ENCODE measurements at places on chromosomes 11 and 22. TPM values are rescaled to one million over a fixed set of nuclear protein-coding genes. Genes with fewer than 3 reads are reported as not detected.

KRTAP5-2 gene
- not detected for total RNA-seq

KCNJ5 gene
- total RNA-seq = 15.5 TPM

DGAT2 gene
- total RNA-seq = 2.6 TPM

OR6T1 gene
- not detected for total RNA-seq

DNA sequence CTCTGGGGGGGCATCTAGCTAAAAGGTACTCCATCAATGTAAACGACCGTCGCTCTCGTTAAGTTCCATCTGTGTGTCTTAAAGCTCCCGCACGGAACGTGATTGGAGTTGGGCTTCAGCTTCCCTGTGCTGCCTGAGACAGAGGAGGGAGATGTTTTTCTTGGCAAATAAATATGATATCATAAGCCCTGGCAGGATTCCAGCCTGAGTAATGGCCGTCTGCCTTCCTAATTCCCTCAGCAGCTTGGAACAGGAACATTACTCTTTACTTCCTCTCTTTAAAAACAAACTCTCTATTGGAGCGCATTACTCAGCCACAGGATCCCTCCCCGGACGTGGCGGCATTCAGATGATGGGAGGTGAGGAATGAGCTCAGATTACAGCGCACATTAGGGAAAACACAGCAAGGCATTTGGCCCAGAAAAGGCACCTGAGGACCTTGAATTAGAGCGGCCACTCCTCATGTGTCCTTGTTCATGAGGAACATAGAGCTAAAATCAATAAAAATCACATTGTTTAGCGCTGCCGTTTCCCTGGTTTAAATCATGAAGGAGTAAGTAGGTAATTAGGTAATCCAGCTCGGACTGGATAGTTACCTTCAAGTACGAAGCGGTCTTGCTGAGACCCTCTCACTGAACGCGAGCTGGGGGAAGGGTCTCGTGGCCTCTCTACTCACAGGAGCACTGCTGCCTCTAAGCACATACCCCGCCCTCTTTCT, 230.4 kb downstream of the ST3GAL4 start:
- DNase-seq = peak; percentile 93

GRCh38 chr11:19763330-19763729, 50.7 kb downstream of the NAV2 start:
- DNase-seq = no peak

DNA sequence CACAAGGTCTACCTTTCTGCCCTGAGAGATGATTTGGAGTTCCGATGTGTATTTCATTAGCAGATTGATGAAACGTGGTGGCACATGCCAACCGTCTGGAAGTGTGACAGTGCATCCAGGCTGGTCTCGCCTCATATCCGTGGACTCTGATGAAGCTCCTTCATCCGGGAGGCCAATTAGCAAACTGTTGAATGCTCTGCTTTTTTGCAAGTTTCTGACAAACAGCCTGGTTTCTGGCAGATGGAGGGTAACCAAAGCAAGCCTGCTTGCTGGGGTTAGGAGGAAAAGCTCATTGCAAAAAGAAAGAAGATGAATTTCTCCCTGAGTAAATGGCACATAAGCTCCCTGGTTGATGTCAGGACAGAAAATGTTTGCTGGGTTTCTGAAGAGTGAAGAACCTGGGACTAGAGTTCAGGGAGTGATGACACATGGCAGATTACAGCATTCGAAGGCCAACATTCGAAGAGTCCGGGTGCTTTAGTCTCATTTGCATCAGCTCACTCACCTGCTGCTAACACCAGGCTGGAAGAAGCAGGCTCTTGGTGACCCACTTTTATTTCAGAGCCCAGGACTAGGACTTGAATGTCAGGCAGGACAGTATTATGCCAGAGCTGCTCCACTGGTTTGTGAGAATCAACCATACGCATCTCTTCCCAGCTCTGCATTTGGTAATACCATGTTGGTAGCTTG, 135.9 kb upstream of the TTC12 start:
- no peak for DNase-seq

GRCh38 chr11:69208190-69209037, 52.7 kb downstream of the SMIM38 start:
- DNase-seq = no peak

POLR2F gene
- 23.7 TPM for total RNA-seq

DNA sequence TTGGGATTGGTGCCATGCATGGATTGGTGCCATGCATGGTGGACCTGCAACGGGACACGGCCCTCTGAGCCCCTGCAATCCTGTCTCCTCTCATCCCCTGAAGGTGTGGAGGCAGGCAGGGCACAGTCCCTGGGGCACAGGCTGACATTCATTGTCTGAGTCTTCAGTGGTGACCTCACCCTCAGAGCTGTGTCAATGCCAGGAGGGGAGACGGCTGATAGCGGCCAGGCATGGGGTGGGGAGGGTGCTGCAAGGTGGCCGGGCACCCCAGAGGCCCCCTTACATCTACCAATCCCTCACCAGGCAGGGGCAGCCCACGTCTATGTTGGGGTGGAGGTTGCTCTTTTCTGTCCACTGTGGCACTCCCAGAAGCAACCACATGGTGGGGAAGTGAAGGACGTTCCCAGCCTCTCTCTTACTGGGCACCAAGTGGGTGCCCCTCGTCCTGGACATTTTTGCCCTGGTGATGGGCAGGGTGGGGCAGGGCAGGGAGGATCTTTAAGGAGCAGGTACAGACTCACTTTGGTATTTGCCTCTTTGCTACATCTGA, 47.6 kb downstream of the NECTIN1 start:
- DNase-seq = peak; percentile 40

TRPC6 gene
- total RNA-seq = 0.79 TPM

HPS5 gene
- total RNA-seq = 58.9 TPM

- DNase-seq = no peak
These were observed 5.0 kb upstream of the KCNJ11 start for GRCh38 chr11:17393472-17393871.

OR52I2 gene
- total RNA-seq = not detected

GRCh38 chr22:36056980-36057379, 28.4 kb upstream of the RBFOX2 start:
- peak; percentile 68 for DNase-seq

DNA sequence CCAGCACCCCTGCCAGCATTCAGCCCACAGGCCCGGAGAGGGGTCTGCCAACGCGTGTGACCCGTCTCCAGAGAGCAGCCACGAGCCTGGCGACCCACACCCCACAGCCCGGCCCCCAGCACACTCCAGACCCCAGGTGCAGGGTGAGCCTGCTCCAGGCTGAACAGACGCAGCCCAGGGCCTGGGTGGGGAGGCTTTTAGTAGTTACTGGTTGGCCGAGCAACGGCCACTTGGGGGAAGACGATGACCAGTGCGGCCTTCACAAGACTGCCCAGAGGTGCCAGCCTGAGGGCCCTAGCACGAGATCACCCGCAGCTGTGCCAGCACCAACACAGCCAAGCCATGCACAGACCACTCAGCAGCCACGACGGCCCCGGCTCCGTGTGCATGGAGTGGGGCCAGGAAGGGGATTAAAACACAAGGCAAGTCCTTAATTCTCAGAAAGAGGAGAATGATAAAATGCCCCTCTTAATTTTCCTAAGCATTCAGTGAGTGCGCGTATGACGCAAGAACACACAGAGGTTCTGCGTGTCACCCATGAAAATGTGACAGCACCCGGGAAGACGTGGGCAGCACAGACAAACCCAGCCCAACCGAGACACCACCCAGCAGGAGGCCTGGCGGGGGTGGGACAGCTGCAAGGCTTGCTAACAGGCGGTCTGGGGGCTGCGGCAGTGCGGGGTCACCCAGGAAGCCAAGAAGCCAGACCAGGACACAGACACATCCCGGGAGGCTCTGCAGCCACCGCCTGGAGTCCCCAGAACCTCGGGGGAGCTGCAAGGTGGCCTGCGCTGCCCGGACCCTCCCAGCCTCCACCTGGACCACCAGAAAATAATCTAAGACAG, 47.6 kb downstream of the BRD1 start:
- DNase-seq = no peak

RSF1 gene
- 14.5 TPM for total RNA-seq

DNA sequence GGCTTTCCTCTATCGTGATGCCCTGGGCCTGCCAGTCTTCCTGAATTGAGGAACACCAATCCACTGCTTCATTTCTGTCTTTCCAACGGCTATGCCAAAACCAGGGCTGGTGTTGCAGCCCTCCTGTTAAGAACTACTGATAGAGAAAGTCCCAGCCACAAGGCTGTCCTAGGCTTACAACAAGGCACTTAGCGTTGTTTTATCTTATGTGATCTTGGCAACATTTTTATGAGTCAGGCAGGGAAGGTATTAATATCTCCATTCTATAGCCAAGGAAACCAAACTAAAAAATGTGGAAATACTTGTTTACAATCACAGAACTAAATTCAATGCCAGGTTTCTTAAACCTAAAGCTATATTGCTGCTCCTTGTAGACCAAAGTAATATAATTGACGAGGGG, 89.9 kb upstream of the AMOTL1 start:
- peak; percentile 91 for DNase-seq

GRCh38 chr11:94885133-94885532, 88.2 kb downstream of the CWC15 start:
- peak; percentile 89 for DNase-seq

GRCh38 chr22:32340411-32340810, 17.3 kb upstream of the RFPL3 start:
- no peak for DNase-seq

LIF gene
- under 0.01 TPM for total RNA-seq

- no peak for DNase-seq
These were observed 818.9 kb downstream of the BRD1 start for GRCh38 chr22:49008682-49009235.

DNA sequence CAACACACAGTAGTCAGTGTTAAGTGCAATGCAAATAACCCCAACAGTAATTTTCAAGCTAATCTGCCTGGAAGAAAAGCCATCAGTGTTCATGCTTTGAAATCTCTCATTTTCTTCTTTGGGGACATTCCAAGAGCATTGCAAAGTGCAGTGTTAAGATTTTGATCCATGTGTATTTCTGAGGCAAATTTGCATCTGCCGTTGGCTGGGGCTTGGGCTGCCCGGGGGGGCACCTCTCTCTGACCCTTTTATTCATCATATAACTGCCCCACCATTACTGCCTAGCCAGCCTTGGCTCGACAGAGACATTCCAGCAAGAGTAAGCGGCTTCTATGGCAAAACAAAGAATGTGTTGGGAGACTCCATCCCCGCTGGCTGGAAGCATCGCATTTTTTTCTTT, 483.5 kb downstream of the BRD1 start:
- DNase-seq = no peak

DNA sequence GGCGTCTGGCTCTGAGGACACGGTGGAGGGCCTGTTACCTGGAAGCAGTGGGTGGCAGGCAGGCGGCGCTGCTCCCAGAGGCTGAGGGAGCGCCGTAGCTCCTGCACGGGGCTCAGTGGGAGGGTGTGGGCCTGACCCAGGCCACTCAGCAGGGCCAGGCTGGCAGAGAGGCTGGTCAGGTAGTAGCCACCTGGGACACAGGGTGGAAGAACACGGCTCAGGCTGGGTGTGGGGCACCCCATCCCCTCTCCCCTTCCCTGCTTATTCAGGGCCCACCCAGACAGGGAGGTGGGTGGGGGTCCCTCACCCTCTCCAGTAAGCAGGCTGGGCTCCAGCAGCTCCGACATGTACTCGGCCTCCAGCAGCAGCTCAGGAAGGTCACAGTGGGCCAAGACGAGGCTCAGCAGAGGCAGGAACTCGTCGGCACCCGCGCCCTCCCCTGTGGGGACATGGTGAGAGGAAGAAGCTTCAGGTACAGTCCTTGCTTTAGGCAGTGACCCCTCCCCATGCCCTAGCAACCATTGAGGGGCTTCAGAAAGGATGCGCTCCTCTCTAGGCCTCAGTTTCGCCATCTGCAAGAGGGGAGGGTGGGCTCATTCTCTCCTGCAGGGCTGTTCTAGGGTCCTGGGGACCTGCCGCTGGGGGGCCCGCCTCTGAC, 2.9 kb downstream of the RIN1 start:
- DNase-seq = no peak

PKNOX2 gene
- not detected for total RNA-seq

GRCh38 chr11:2444821-2445745, at the start of gene KCNQ1:
Gene KCNQ1 (plus strand): TSS chr11:2445008. CDS start chr11:2445099, 91 bp downstream.
- no peak for DNase-seq

NPAS4 gene
- not detected for total RNA-seq

Data from bronchial epithelial cell (primary cell).